ENCODE measurements at places on chromosomes 7 and 10.

- DNase-seq: no peak
Measured at GRCh38 chr7:90579181-90579688, 16.9 kb upstream of the CDK14 start.

GRCh38 chr10:100008142-100008522 lies 1.6 kb downstream of the DNMBP start:
- no peak for DNase-seq

- no peak for DNase-seq
Measured at GRCh38 chr10:75441196-75441595, 9.8 kb downstream of the LRMDA start.

DNA sequence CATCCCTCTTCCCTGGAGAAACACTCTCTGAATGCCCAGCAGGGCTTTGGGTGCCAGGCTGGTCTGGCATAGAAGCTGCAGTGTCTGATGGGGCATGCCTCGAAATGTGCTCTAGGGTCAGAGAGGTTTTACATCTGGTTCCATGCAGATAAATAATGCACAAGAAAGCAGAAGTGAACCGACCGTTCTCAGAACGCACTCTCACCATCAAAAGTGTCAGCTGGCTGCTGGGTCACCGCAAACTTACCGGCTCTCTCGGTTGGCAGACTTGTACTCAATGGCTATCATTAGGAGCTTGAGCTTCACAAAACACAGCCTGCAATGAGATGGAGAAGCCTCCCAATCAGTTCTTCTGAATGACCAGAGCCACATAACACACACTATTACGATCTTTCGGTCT lies 610.0 kb downstream of the KCNMA1 start:
- DNase-seq: no peak

GRCh38 chr10:6840201-6840691 lies 260.2 kb upstream of the PRKCQ start:
- no peak for DNase-seq

DNA sequence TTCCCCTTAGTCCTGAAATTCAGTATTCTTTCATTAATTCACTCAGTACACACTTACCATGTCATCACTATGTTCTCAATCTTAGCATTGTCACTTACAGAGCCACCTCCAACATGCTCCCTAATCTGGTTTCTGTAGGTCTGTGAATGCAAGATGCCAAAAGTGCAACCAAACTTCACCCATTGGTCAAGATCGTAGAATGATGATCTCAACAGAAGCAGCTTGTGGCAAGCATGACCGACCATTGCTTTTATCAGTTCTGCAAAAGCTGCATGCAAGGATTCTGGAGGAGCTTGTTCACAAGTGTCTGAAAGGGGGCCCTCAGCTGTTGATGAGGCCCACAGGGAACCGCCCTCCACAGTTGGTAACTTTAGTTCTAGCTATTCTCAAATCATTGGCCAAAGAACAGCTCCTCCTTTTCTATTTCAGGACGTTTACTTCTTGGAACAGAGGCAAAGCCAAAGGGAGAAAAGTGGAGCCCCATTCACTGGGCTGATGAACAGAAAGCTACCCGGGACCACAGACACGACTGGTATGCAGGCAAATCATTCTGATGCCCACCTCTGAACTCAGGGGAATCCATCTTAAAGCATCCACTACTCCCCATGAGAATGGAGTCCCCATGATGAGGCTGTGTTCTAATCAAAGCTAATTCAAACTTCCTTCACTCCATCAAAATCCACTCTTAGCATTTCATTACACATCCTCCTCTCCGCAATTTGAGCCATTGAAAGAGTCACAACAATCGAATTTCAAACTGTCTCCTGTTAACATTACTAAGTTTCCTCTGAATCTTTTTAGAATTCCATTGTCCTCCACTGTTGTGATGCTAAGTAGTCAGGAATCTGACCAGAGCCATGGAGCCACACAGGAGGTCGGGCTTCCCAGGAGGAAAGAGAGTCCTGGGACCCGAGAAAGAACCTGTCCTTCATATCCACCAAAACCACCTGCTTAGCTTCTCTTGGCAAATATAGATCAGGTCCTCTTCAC lies 13.9 kb downstream of the GRB10 start:
- DNase-seq: no peak

DNA sequence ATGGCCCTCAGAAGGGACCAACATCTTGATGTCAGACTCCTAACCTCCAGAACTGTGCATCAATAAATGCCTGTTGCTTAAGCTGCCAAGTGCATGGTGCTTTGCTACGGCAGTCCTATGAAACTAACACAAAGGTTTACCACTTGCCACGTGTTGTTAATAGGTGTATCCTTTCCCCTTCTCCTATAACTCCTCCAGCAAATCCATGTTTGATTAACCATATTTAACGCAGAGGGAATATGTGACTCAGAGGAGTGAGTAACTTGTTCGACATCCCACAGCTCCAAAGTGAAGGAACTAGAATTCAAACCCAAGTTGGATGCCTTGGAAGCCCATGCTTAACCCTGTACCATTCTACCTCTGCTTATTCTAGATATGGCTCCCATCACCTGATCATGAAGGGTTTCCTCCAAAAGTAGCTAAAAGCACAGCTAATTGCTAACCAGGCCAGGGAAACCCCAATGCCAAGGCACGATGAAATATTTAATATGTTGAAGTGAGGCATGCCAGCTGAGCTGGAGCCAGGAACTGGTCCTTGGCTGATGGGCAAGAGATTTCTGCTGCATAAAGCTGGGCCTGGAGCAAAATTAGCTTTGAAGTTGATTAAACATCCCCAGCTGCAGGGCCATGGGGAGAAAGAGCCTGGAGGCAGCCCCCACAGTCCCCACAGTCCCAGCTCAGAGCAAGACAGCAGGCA lies 131.9 kb downstream of the C10orf90 start:
- no peak for DNase-seq

DNA sequence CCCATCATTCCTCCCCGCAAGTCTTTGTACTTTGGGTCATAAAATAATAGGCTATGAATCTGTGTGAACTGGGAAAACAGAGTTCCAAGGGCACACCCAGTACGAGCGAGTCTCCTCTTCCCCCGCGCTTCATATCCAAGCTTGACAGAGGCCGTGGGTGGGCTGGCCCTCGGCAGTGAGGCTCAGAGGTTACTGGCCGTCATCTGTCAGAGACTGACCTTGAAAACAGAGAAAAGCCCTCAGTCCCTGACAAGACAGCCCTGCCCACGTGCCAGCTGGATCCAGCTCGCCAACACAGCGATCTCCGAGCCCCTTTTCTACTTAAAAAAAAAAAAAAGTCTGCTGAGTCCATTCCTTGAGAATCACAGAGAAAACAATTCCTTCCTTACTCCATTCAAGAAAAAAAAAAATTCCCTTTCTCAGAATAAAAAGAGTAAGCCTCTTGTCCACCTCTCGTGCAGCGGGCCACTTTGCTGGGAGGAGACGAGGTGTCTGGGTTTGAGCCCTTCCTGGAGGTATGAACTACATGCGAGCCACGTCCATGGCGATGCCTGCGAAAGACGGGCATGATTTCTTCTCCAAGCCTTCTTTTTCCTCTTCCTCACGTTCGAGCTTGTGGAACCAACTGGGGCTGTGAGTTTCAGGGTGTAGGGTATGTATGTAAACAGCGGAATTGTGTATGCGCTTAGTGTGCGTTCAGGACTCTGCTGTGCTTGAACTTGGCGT lies 744 bp upstream of the BICC1 start:
- DNase-seq: no peak

GRCh38 chr10:79098061-79098460 lies 29.3 kb downstream of the ZMIZ1 start:
- no peak for DNase-seq

- peak; percentile 70 for DNase-seq
Measured at GRCh38 chr10:131885391-131886165, 15.2 kb upstream of the PPP2R2D start.

DNA sequence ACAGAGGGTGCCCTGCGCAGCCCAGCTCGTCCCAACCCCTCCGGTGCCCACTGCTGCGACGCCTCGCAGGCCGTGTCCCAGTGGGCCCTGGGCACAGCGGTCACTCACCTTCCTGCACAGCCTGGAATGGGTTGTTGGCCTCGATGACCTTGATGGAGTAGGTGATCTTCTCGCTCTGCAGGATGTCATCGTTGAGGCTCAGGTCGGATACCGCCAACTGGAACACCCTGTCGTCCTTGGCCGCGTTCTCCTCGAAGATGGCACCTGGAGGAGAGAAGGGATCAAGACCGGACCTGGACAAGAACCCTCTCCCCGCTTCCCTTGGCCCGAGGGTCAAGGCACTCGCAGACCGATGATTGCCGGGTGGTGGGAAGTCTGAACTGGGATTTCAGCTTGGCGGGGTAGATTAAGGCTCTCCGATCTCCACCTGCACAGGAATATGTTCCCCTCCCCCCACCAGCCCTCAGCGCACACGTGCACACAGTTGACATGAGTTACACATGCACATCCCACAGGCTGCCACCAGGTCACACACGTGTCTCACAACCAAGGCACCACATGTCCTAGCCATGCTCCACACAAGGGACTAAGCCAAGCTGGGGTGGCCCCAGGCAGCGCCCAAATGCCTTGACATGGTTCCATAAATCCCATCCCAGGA lies 2.6 kb downstream of the GRID1 start:
- DNase-seq: no peak

DNA sequence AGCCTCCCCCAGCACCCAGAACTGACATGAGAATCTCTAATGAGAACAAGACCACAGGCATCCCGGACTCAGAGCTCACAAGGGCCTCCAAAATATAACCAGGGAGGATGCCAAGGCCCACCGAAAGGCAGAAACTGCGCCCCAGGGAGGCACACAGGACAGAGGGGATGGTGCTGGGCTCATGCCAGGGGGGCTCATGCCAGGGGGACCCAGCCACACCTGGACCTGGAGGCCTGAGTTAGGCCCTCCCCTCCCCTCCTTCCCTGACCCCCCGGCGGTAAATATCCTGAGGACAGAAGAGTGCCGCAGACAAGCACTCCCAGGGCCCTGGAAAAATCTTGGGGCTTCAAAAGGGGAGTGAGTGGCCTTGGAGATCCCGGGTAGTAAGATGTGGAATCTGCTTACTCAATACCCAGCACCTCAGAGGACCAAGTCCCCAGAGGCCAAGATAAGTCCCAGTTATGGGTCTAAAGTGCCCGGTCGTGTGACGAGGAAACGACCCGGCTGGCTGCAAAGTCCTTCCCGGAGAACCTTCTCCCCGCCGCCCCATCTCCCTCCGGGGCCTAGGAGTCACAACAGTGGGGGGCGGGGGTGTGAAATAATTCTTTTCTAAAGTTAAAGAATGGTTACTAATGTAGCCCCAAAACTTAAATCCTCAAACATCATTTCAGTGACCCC lies 11.9 kb downstream of the PDGFA start:
- no peak for DNase-seq

- DNase-seq: no peak
Measured at GRCh38 chr7:42914009-42914408, 2.1 kb upstream of the C7orf25 start.

DNA sequence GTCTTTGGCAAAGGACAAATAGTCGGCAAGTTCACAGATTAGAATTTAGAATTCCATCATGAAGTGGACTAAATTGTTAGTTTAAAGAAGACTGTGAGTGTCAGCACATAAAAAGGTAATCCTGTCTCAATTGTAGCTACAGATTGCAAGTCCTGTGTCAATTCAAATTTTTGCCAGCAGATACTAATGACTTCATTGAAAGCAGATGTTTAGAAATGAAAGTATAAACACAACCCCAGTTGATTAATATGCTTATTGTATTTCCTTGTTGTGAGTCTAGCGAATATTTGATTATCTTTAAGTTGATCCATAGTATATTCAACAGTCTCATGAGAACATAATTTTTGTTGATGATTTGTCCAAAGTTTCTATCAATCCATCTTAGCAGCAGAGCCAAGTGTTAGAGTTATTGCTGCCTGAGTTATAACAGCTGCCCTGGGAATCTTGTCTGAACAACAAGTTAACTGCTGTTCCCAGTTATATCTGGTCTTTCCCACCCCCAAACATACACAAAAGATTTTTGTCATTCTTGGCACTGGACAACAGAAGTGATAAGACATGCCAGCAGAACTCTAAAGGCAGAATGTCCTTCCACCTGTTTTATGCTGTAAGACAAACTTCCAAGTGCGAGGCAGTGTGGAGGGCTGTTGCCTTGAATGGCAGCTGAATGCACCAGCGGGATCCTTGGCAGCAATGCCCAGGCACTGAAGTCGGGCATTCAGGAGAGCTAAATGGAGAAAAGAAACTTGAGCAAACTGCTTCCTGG lies 21.3 kb upstream of the HERPUD2 start:
- DNase-seq: no peak

DNA sequence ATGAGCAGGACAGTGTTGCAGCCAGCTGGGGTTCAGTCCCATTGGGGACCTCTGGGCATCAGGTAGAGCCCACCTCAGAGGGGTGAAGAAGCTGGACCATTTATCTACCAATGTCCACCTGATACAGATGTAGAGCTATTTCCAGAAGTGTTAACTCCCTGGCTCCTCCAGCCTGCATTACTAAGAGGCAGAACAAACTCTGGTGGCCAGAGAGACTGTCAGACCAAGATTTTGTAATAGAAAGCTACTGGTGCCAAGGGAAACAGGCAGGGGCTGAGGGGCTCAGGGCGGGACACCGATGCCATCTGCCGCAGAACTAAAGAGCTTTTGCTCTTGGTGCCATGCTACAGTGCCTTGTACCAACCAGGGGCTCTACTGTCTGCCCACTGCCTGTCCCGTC lies 268.2 kb upstream of the HABP2 start:
- no peak for DNase-seq

- DNase-seq: peak; percentile 55
Measured at GRCh38 chr10:71696628-71697326, 22.8 kb downstream of the C10orf105 start.

- DNase-seq: no peak
Measured at GRCh38 chr7:45408409-45408737, 165.8 kb upstream of the ADCY1 start.

DNA sequence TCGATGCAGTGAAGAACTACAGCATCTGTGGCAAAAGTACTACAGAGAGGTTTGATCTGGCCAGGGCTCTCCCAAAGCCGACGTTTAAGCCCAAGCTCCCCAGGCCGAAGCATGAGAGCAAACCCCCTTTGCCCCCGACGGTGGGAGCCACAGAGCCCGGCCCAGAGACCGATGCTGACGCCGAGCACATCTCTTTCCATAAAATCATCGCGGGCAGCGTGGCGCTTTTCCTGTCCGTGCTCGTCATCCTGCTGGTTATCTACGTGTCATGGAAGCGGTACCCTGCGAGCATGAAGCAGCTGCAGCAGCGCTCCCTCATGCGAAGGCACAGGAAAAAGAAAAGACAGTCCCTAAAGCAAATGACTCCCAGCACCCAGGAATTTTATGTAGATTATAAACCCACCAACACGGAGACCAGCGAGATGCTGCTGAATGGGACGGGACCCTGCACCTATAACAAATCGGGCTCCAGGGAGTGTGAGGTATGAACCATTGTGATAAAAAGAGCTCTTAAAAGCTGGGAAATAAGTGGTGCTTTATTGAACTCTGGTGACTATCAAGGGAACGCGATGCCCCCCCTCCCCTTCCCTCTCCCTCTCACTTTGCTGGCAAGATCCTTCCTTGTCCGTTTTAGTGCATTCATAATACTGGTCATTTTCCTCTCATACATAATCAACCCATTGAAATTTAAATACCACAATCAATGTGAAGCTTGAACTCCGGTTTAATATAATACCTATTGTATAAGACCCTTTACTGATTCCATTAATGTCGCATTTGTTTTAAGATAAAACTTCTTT lies 2.3 kb downstream of the LRRTM3 start:
- DNase-seq: no peak

DNA sequence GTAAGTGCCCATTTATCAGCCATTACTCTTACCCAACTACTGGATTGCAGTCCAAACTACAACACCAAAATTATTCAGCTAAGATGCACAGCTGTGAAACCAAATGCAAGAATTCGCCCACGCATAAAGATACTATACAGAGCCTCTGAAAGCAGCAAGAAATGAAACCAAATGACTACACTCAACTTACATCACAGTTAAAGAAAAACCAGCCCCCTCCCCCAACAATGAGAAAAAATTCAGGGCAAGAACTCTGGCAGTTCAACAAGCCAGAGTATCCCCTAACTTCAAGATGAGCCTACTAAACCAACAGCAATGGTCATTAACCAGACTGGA lies 209.1 kb upstream of the VWC2 start:
- DNase-seq: no peak

All from effector CD8-positive, alpha-beta T cell (primary cell).